ENCODE measurements at places on chromosomes 5 and 9.

DNA sequence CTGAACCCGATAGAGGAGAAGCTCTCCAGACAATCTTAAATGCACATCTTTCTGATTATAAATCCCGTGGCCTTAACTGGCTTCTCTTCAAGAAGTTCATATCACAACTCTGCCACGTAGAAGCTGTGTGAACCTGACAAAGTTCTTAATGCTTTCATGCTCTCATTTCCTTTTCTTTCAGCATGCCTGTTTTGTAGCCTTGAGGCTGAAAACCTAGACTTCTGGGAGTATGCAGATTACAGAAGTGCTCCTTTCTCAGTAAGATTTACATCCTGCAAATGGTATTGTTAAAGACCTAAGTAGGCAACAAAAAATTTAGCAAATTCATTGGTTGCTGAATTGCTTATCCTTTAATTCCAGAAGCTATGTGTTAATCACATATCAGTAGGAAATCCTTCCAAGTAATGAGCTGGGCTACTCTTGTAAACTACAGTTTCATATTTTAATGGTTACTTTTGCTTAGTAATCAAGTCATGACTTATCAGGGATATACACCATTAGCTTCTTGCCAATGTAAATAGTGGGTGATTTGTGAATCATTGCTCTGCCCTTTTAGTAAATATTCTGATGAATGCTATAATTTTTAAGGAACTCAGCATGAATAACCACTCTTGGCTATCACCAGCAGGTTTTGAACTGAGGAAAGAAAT, 334.7 kb downstream of the FBXL7 start:
- DNase-seq = no peak

GRCh38 chr5:125106881-125107280, 360.4 kb upstream of the ZNF608 start:
- no peak for DNase-seq

- DNase-seq = no peak
Measured at GRCh38 chr5:172173564-172174153, 14.4 kb downstream of the STK10 start.

GRCh38 chr5:142290577-142291299, 34.1 kb downstream of the SPRY4 start:
- peak; percentile 54 for DNase-seq

GRCh38 chr5:36436306-36436705, 134.6 kb upstream of the RANBP3L start:
- DNase-seq = no peak

GRCh38 chr9:3528451-3528850, 2.6 kb upstream of the RFX3 start:
- no peak for DNase-seq

DNA sequence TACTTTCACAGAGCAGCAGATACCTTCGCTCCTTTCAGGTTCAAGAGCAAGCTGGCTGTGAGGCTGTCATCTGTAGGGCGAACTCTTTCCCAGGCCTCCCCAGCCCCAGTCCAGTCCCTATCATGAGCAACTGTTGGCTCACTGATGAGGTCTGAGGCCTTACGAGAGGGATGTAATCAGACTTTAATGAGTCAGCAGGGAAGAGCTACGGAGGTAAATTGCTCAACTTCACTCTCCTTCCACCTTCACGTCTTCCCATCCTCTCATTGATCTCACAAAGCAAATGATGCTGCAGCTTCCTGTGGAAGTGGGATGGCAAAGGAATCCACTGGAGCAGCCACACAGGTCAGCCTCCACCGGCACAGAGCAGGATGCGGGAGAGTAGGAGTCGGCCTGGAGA, 130.7 kb upstream of the TBCA start:
- DNase-seq = no peak

DNA sequence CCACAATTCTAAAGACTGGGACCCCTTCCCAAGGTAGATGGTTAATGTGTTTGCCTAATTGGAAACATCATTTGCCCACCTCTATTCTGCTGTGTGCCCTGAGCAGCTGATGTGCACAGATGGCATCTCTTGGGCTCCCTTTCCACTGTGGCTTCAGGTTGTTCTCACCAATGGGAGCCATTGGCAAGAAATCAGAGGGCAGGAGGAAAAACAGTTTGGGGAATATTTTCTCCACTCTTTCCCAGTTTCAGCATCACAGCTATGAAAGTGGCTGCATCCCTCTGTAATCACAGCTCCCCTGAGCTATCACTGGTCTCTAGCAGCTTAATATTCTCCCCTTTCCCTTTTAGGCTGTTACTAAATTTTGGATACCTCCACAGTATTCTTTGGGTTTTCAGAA, 911.6 kb upstream of the SEMA6A start:
- DNase-seq = no peak

- DNase-seq = no peak
Measured at GRCh38 chr9:122402874-122403273, 32.0 kb downstream of the PTGS1 start.

DNA sequence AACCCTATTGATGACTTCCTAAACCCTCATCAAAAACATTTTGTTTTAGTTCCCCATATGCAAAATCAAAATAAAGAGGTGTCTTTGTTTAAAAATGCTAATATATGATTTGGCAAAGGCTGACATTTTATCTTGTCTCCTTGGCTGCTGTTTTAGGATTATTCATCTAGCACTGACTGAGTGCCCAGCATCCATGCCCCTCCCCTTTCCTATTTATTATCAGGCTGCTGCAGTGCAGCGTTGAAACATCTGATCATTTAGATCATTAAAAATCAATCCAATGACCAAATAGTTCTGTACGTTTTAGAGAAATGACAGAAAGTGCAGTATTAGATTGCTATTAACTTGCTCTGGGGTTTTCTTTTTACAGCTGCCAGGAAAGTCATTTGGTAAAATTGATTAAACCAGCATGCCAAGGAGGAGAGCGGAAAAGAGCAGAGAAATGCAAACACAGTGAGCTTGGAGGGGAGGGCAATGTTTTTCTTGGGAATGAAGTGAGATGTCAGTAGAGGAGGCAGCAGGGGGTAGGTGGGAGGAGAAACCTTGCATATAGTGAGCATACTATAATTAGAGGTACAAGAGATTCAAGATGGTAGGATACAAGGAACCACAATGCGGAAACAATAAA, 286.3 kb downstream of the PDE4D start:
- DNase-seq = peak; percentile 34

DNA sequence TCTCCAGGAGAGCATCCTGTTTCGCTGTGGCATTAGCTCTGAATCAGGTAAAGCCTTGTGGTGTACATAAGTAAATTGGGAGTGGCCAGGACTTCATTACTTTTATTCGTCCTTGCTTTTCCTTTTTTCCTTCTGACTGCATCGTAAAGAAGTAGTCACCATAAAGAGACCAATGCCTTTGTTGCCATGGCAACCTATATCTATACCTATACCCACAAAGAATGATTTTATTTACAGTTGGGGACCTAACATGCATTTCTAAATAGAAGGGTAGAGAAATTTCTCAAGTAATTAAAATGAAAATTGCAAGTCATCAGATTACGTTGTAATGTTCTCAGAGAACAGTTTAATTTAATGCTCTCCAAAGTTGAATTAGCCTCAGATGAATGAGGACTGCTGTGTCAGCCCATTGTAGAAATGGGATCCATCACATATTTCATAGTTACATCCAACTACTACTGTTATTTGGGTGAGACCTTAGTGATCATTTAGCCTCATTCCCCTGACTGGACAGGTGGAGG, 18.6 kb downstream of the PTCD2 start:
- no peak for DNase-seq

GRCh38 chr9:117545846-117546245, 131.0 kb upstream of the ASTN2 start:
- no peak for DNase-seq

DNA sequence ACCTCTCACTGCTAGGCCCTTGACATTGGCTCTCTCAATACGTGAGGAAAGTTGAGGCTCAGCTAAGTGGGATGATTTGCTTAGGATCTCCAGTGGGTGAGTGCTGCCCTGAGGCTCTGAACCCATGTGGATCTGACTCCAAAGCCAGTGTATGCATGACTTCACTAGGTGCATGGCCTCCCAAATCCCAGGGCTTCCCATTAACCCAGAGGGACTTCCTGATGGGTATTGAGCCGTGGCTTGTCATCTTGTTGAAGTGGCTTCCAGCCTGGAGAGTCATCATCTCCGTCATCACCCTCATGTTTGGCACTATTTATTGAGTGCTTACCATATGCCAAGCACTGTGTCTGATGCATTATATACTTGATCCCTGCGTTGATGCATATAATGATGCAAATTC, 37.3 kb upstream of the TEX48 start:
- no peak for DNase-seq

DNA sequence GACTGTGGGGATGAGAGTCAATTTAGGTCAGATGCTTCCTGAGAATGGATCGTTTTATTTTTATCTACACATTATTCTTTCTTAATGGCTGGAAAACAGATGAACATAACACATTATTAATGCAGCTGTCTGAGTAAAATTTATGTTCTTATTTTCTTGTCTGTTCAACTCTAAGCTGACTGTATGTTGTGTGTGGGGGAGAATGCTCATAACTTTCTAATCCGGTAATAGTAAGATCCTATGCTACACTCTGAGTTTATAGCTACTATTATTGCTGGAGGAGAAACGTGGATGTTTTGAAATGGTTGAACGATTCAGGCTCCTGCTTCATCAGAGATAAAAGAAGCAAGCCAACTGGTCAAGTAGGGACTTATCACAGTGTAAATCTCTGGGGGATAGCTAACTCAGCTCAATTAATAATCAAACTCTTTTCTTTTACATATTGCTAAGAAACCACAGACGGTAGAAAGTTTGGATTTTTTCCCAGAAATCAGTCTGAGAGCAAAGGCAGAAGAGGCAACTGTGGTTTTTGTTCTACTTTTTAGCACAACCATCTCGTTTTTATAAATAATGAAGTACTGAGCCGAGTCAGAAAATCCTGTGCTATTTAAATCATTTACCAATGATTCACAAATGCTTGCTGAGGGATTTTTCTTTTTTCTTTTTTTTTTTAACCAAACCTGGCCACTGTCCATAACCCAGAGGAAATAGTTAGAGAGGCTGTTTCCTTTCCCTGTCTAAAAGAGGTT, 265.0 kb upstream of the FAM174A start:
- no peak for DNase-seq

DNA sequence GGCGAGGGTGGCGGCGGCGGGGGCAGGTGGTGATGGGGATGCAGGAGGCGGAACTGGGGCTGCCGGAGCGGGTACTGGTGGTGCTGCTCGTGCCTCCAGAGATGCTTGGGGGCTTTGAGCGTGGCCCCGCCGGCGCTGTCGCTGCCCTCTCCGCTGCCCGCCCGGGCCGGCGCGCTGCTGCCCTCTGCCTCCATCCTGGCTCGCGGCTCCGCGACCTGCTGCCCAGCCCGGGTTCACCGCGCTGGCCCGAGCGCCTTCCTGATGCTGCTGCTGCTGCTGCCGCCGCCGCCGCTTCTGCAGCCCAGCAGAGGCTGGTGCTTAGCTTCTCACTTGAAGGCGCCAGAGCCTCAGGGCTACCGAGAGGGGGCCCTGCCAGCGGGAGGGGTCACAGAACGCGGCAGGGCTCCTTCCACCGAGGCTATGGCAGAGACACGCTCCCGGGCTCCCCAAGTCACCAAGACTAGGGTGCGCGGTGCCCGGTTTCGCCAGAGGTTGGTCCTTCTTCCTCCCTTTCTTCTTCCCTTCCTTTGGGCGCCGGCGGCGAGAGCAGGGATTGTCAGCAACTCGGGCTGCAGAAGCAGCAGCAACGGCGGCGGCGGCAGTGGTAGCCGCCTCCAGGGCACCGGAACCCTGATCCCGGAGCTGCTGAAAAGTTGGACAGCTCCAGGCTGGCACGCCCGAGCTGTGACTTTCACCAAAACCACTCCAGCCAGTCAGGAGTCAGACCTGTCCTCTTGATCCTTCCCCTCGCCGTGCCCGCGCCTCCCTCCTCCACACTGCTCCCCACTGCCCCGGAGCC, at the start of gene PDE4D:
TSS of gene PDE4D (minus strand) at position 298 of the 799 bp plus-strand sequence.
- peak; percentile 11 for DNase-seq

DNA sequence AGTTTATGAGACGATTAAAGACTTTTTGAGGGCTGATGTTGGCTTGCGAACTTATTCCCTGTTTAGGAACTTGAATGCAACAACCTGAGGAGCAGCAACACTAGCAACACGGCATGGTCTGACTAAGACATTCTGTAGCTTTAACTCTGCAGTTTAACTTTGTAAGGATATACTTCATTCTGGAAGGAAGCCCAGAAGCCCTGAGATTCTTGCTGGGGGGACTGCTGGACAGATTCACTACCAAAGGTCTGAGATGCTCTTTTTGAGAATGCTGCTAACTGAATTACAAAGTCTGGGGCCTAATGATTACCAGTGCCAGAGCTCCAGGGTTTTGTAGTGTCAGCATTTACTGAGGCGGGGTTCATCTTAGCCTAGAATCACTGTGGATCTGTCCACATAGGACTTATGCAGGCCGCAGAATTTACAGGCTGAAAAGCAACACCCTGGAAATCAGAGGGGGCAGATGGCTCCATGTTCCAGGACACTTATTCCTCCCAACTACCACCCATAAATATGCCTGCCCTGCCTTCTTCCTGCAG, 537.1 kb upstream of the CDH18 start:
- DNase-seq = no peak

GRCh38 chr9:128632066-128632465, 24.6 kb downstream of the DYNC2I2 start:
- no peak for DNase-seq

- no peak for DNase-seq
Measured at GRCh38 chr5:172624996-172625964, 15.8 kb upstream of the NEURL1B start.

- no peak for DNase-seq
Measured at GRCh38 chr9:21104787-21105186, 27.0 kb upstream of the IFNB1 start.

DNA sequence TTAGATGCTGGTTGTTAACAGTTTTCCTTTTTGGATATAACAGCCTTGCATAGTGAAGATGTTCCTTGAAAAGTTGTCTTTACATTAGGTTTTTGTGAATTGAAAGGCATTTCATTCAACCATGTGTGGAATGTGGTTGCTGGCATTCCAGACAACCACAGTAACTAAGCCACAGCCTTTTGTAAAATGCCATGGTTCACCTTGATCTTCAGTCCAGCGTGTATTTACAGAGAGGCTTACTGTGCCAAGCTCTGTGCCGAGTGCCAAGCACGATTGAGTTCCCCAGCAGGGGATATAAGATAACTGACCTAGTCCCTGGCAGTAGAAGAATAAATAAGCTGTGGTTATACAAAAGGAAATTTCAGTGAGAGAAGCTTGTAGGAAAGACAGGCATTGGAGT, 4.9 kb downstream of the EXOSC2 start:
- no peak for DNase-seq

- no peak for DNase-seq
Measured at GRCh38 chr5:75368391-75368790, 31.4 kb downstream of the HMGCR start.

DNA sequence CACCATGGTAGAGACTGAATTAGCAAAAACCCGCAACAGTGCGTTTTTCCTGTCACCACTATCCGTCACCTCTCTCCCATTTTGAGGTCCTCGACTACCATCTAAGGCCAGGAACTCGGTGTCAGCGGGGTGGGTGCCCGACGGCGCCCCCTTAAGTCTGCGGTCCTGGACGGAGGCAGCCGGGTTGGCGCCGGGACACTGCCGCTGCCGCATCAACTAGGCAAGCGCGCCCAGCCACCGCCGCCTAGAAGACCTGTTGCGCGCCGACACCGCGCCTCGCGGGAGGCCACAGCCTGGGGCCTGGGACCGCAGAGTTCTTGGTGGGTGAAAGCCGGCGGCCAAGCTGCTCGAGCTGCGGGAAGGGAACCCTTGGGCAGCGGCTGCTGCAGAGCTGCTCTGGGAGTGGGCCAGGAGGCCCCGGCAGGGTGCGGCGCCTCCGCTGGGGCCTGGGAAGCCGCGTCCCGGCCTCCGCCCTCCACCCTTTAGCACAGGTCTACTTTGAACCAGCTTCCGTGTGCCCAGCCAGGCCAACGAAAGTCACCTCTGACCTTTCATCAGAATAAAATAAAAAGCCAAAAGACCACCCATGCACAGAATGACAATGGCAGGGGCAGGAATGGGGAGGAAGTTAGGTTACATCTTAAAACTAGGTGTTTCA, 3.5 kb downstream of the FOXB2 start:
- DNase-seq = no peak
